ENCODE measurements at places on chromosomes 7 and 10.

DNA sequence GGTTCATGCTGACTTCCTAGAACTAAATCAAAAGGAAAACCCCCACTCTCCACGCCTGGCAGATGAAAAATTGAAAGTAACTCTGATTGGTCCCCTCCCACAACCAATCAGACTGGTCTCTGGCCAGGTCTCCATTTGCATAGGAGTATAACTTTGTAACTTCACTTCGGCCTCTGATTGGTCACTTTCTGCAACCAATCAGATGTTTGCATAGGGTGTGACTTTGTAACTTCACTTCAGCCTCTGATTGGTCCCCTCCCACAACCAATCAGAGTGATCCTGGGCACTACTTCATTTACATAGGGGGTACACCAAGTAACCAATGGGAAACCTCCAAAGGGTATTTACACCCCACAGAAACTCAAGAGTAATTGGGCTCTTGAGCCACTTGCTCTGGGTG lies 306.6 kb upstream of the PFKP start:
- no peak for DNase-seq

DNA sequence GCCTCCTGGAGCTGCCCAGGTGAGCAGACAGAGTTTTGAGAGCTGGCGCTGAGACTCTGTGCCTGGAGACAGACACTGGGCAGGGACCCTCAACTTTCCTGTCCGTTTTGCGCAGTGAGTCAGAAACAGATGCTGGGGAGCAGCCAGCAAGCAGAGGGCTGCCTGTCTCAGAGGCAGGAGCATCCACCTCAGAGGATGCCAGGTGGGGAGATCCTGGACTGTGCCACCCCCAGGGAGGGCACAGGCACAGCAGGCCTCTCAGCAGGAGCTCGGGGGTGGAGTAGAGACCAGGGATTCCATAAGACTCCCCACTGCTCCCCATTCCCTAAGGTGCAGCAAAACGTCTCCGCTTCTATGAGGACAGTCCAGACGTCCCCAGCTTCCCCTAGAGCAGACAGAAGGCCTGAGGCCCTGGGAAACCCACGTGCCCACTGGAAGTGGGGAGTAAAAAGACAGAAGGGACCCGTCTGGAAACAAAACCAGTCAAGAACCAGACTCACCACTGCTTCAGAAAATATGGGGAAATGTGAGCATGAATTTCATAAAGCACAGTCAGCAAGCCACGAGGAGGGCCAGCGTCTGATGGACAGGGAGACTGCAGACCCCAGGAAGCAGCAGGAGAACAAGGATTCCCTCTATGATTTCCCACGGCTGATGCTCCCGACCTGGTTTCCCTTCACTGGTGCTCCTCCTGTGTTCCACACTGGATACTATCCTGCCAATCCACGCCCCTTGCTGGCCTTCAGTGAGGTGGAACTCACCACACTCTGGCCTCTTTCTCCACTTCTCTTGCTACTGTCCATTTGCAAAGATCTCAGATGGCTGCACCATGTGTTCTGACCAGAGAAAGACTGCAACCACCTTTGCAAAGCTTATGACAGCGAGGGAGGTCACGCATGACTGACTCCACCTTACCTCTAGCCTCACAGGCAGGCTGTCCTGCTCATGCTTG lies 151.3 kb upstream of the FAM20C start:
- no peak for DNase-seq

DNA sequence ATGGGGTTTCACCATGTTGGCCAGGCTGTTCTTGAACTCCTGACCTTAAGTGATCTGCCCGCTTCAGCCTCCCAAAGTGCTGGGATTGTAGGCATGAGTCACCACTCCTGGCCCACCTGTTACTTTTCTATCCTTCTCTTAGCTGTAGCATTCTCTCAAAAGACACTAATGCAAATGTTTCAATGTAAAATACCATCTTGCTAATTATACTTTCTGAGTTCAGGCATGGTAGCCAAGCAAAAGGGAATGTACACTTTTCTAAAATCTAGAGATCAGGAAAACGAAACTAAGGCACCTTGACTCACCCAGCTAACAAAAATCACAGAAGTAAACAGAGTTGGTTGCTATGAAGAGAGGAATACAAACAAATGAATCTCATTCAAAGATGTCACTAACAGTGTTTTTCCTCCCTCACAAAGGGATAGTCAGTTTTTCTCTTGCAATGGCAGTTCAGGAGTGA lies 401.0 kb upstream of the NRP1 start:
- DNase-seq, result no peak

GRCh38 chr10:17562614-17563013 lies 54.6 kb downstream of the HACD1 start:
- DNase-seq, result peak; percentile 80

DNA sequence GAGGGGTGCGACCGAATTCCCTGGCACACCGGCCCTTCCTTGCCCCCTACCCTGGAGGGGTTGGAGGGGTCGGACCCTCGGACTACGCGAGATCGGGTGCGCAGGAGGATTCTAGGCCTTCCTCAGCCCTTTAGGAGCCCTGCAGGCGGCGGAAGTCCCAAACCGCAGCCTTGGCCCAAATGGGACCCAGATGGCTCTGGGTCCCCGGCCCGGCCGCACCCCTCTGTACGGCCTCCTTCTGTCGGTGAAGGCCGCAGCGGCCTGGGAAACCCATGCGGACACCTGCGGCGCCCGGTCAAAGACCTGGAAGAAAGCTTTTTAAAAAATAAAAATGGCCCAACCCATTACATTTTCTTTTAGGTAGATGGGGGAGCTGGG lies 2.4 kb upstream of the VAX1 start:
- DNase-seq, result no peak

DNA sequence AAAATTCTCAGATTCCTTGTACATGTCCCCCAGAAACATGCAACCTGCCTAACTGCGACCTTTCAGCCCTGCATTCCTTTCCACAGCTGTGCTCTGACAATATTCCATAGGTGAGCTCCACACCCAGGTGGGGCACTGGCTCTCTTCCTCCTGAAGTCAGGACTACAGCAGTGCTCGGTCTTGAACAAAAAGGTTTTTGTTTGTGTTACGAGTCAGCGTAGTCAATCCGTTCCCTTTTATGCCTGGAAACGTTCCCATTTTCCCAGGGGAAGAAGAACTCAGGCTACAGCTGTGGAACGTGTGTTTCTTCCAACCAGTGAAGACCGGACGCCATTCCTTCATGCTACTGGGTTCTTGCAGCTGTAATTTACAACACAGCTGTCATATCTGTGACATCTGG lies 52.4 kb upstream of the PFKP start:
- DNase-seq, result no peak

- no peak for DNase-seq
These were observed 147.7 kb downstream of the SH2D4B start for GRCh38 chr10:80685355-80685754.

Measured in AG04449 (cell line).